ENCODE measurements at places on chromosomes 12 and 14.
A peak's percentile ranks its signal among the peaks of the same experiment; 100 is the strongest.

GRCh38 chr14:104925214-104925854 lies 655 bp downstream of the PLD4 start:
- DNase-seq, result no peak

- DNase-seq, result no peak
Observed at GRCh38 chr12:71810921-71811320, 28.6 kb upstream of the TBC1D15 start.

DNA sequence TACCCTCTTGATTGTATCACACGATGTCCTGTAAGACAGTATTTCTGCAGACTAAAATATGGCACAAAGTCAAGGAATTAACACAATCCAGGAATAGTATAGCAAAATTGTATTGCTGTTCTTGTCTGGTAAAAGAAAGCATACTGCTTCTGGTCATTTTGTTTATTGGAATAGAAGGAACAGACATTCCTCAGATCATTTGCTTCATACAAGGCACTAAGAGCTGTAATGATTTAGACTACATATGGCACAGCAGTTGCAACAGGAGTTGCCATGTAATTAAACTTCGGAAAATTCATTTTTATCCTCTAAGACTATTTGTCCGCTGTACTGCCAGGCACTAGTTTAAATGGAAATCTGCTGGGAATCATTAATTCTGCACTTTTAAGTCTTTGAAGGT lies 7.6 kb upstream of the KERA start:
- DNase-seq, result no peak

- no peak for DNase-seq
Observed at GRCh38 chr12:120775862-120776552, 50.4 kb downstream of the ACADS start.

- DNase-seq, result peak; percentile 56
Observed at GRCh38 chr12:93889516-93890212, 212.5 kb downstream of the CRADD start.

DNA sequence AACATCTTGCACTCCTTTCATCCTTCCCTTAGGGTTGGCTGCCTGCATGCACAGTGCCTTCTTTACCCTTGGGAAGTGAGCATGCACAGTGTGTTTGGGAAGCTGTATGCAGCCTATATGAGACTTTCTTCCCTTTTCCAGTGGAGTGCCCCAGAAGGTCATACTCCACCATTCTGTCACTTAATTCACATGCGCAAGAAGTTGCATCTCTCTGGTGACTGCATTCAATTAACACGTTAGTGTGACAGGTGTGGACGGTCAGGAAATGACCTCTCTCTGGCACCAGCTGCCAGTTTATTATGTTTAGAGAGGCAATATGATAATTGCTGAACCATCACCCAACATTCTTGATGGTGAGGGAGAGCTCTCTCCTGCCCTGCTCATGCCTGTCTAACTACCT lies 770.0 kb downstream of the FLRT2 start:
- no peak for DNase-seq

DNA sequence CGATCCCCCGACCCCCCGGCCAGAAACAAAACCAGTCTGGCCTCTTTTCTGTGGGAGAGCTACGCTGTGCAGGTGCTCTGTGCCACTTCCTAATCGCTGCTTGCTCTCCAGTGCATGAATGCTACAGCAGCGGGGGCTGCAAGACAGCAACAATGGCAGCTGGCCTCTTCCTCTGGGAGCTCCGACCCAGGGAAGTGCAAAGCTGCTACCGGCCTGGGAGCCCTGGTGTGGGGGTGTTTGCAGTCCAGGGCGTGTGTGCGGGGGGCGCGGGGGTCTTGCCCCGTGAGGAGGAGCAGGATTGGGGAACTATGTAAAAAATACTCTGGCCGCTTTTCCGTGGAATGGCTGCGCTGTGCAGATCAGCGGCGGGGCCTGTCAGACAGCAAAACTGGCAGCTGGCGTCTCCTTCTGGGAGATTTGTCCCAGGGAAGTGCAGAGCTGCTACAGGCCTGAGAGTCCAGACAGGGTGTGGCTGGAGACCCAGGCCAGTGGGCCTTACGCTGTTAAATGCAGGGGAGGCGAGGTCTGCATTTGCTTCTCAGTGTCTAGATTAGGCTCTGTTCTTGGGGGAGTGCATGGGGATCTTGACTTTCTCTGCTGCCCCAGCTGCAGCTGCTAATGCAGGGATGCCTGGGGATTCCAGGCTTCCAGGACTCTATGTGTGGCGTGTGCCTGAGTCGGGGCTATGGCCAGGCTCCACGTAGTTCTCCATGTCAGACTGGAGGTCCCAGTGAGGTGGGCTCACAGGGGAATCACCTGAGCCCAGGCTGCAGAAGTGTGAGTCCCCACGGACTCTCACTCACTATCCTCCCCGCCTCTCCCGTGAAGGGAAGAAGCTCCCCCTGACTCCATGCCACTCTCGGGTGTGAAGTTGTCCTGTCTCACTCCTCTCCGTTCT lies 344.5 kb downstream of the AEBP2 start:
- DNase-seq, result no peak

DNA sequence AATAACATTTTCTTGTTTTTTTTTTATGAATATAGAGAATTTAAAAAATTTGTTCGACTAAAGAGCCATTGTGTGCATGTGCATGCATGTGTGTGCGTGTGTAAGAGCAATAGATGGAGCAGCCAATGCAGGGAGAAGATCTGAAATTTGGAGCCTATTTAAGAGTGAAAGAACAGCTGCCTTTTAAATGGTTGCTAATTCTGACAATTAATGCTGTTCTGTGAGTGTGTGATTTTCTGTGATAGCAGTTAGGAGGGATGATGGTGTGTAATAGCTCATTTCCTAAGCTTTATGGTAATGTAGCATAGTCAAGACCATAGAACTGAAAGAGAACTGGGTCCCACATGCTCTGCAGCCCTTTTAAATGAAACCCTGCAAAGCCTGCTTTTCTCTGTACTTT lies 137.9 kb downstream of the NRXN3 start:
- no peak for DNase-seq

DNA sequence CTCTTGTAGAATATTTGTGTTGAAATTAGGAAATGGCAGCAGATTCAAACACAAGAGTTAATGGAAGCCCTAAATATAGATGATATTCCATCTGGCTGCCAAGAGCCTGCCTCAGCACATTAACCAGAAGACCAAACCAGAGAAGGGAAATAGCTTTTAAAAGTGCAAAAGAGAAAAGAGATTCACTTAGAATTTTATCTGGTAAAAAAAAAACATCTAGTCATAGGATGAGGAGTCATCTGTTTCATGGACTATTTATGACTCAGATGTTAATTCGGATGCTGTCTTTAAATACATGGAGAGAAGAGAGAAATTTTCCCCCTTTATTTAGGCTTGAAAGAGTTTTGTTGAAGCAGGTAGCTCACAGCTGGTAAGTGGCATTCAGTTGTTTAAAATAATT lies 201.6 kb upstream of the NUDT4 start:
- DNase-seq, result peak; percentile 48

GRCh38 chr12:83865431-83865830 lies 1047.2 kb downstream of the SLC6A15 start:
- DNase-seq, result no peak

DNA sequence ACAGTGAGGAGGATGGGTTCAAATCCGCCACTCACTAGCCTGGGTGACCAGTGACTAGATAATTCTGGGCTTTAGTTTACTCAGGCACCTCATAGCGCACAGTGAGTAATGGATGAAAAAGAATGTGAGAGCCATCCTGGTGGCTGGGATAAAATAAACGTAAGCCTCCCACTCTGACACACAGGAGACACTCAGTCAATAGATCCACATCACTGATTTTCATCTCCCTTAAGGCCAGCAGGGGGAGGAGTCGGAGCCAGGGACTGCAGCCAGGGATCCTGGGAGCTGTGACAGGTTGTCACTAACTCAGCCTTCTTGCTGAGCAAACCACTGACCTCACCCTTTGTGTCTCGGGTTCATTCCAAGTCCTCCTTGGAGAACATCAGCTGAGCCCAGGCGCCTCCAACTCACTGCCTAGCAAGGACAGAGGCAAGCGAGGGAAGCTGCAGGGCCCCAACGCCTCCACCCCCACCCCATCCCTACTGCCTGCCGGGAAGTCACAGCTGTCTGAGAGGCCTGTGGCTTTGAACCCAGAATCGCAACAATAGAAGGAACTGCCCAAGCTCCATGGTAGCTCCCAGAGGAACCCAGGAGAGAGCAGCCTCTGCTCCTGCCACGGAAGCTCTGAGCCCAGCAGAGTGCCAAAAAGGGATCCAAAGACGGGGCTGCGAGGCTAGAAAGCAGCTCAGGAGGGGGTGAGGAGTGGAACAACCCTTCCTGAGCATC lies 30.7 kb downstream of the PXN start:
- peak; percentile 76 for DNase-seq

DNA sequence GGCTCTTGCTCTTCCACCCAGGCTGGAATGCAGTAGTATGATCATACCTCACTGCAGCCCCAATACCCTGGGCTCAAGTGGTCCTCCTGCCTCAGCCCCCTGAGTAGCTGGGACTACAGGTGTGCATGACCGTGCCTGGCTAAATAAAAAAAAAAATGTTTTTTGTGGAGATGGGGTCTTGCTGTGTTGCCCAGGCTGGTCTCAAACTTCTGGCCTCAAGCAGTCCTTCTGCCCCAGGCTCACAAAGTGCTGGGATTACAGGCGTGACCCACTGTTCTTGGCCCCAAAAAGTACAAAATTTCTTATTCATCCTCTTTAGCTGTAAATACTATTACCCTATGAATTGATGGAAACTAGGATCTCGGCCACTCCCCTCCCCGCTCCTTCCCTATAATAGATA lies 14.7 kb downstream of the CGRRF1 start:
- no peak for DNase-seq

GRCh38 chr12:50572287-50572686 lies 67.5 kb downstream of the DIP2B start:
- DNase-seq, result peak; percentile 75

DNA sequence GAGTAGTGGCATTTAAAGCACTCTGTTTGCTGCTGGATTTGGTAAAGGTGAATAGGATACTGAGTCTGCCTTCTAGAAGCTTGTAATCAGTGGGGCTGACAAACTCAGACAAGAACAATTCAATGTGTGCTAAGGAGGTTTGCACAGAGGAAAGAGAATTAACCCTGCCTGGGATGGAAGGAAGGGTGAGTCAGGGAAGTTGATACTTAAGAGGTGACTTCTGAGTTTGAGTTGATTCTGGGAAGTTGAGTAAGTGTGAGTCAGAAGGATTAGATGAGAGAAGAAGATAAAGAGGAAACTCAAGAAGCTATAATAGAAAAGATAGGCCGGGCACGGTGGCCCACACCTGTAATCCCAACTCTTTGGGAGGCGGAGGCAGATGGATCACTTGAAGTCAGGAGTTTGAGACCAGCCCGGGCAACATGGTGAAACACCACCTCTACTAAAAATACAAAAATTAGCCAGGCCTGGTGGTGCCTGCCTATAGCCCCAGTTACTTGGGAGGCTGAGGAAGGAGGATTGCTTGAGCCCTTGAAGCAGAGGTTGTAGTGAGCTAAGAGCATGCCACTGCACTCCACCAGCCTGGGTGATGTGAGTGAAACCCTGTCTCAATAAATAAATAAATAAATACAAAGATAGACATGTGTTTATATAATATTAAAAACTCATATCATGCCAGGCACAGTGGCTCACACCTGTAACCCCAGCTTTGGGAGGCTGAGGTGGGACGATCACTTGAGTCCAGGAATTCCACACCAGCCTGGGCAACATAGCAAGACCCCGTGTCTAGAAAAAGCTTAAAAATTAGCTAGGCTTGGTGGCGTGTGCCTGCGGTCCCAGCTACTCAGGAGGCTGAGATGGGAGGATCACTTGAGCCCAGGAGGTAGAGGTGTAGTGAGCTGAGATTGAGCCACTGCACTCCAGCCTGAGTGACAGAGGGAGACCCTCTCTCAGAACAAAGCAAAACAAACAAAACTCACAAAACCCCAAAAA lies 126.8 kb upstream of the CPM start:
- peak; percentile 71 for DNase-seq

DNA sequence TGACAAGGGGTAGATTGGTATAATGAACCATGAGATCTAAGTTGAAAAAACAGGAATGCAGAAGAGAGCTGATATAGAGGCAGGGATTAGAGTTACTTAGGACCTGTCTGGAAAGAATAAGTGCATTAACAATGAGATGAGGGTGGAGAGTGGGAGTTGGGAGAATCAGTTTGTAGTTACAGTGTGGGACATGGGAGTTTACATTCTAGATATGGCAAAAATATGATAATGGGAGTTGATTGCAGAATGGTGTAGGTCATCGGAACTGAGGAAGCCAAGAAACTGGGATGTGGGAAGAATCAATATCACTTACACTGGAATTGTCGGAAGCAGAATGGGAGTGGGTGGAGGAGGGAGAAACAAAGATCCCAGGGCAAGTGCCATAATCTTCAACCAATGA lies 301.1 kb upstream of the NPAS3 start:
- DNase-seq, result no peak

GRCh38 chr12:67881565-67881964 lies 107.7 kb upstream of the IFNG-AS1 start:
- no peak for DNase-seq

GRCh38 chr14:45664668-45665356 lies 411.8 kb upstream of the MIS18BP1 start:
- no peak for DNase-seq

DNA sequence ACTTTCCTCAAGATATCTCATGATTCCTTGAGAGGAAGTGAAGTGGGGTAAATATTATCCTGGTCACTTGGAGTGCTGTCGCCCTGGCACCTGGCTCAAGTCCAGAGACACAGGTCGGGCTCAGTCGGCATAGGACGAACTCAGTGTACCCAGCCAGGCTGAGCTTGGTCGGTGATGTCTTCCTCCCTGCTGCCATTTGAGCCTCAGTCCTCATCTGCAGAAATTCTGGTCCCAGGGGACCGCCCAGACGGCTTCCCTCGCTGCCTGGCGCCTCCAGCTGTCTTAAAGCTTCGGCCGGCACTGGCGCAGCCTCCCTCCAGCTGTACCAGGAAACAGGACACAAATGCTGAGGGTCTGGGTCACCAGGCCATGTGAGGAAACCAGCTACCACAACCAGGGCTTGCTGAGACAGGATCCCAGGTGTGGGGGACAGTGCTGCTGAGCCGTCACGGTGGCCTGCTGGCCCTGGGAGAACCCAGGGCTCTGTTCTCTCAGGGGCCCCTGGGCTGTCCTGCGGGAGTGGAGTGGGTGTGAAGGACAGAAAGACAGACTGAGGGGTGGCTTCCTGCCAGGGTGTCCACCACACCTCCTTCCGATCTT lies 5.0 kb upstream of the KLC1 start:
- no peak for DNase-seq

DNA sequence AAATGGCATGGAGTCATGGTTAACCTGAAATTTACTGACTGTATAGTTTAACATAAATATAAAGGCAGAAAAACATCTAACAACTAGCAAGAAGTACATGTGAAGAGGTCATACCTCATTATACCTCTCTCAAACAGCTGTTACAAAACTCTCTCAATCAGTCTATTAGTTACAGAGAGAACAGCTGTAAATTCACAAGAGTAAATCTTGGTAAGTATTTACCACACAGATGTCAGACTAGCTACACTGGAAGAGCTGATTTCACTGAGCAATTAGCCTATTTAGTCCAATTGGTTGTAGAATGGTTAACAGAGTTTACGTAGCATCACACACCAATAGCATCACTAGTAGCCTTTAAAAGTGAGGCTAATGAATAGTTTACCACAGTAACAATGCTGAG lies 463.4 kb upstream of the USP15 start:
- DNase-seq, result no peak

GRCh38 chr14:33362934-33363333 lies 424.3 kb downstream of the NPAS3 start:
- no peak for DNase-seq
